ENCODE measurements at places on chromosomes 11 and 22.
A peak's percentile ranks its signal among the peaks of the same experiment; 100 is the strongest.

GRCh38 chr11:93773045-93773477 is 11.0 kb upstream of the MED17 start:
- DNase-seq: no peak

GRCh38 chr11:70001246-70001645 is 76.9 kb upstream of the ANO1 start:
- DNase-seq: peak; percentile 74

DNA sequence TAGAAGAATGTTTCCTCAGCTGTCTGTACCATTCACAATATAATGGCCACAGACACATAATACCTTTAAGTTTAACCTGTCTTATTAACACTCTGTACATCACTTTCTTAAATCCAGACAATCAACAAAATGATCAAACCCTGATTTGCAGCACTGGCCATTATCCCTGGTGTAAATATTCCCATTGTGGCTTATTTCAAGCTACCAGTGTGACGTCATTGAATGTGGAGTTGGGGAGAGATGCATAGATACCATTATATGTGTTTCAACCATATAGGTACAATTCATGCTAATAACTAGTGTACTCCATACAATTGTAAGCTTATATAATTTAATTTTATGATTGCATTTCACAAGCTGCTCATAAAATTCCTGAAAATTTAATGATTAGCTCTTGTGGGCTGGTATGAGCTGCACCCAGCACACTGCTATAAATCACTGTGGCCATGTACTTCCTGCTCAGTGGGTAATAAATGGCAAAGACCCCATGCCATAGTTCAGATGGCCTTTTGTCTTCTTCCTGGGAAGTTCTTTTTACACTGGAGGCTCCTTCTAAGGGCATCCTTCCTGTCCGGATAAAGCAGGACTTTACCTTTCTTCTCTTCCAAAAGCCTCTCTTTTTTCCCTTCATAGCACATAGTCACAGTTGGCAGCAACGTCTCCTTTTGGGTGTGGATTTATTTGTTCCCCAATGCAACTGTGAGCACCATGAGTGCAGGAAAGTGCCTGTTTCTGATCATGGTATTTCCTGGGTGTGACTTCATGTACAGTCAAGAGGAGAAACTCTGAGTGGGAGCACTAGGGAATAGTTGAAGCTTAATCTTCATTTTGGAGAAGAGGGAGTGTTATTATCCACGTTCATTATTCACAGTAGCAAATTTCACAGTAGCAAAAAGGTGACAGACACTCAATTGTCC is 87.8 kb downstream of the MIAT start:
- DNase-seq: no peak

DNA sequence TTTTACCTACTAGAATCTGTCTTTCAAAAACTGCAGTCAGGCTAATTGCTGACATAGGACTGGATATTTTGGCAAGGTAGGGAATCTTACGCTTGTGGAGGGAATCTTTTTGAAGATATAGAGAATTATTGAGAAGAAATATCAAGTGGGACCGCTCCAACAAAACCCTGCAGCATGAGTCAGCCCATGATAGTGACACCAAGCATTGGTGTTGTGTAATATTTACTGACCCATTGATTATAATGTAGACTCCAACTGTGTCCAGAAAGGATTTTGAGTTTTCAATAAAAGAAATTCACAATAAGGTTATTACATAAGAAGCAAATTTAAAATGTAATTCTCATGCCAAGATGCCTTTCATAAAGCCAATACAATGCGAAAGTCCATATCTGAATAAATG is 20.7 kb downstream of the MS4A4A start:
- no peak for DNase-seq

GRCh38 chr11:47144541-47144940 is 32.1 kb downstream of the ARFGAP2 start:
- no peak for DNase-seq

- no peak for DNase-seq
Observed at GRCh38 chr22:42179616-42180015, 49.0 kb upstream of the CYP2D6 start.

GRCh38 chr11:130831506-130831905 is 84.8 kb downstream of the SNX19 start:
- peak; percentile 74 for DNase-seq

DNA sequence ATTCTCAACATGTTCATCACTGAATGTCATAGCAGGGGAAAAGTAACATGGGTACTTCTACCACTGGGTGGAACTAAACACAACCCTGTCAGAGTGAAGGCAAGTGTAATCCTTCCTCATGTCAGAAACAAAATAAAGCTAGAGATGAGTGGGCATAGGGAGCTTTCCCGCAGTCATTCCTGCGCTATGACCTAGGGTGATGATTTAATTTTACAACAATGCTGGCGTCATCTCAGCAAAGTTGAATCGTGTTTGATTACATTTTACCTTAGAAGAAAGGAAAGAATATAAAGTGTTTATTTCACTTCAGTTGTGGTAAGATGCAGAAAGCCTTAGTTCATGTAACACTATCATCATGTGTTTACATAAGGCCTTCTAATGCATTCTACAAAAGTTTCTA is 355.6 kb downstream of the METTL15 start:
- DNase-seq: no peak

Data from NCI-H69 (cell line).